CD4-positive, alpha-beta T cell treated with Interleukin-1 beta for 1 hour (primary cell): ENCODE measurements at places on chromosomes 5 and 9.
A peak's percentile ranks its signal among the peaks of the same experiment; 100 is the strongest.

DNA sequence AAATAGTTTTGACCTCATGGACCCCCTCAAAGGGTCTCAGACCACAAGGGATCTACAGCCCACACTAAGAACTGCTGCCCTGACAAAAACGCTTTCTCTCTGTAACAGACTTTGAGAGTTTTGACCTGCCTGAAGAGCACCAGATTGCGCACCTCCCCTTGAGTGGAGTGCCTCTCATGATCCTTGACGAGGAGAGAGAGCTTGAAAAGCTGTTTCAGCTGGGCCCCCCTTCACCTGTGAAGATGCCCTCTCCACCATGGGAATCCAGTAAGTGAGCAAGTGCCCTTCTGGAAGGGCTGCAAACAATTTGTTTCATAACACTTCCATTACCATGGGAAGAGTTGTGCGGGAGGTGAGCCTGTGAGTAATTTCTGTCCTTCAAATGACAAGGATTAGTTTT lies 6.0 kb downstream of the PTTG1 start:
- DNase-seq: no peak

GRCh38 chr9:134575103-134575900 lies 66.3 kb upstream of the COL5A1 start:
- no peak for DNase-seq

- DNase-seq: no peak
These were observed 263.6 kb upstream of the PCSK5 start for GRCh38 chr9:75626860-75627259.

- peak; percentile 9 for DNase-seq
These were observed 410.8 kb upstream of the MEF2C start for GRCh38 chr5:89293810-89294209.

GRCh38 chr9:114151426-114151956 lies 3.8 kb upstream of the COL27A1 start:
- DNase-seq: no peak

DNA sequence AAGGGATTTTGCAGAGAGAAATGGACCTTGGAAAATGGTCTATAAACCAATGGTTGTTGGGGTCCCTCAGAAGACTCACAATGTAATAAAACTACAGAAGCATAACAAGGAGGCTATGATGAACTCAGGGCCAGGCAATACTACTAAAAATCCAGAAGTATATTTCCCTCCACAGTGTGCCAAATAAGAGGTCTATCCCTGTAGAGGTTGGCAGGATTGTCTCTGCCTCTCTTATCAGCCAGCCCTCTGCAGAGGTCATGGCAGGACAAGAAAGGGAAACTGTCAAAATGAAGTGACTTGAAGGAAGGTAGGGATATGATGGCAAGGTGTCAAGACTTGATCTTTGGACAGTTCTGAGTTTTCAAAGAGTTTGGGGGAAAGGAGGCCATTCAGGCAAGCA lies 115.7 kb upstream of the NR5A1 start:
- DNase-seq: no peak

DNA sequence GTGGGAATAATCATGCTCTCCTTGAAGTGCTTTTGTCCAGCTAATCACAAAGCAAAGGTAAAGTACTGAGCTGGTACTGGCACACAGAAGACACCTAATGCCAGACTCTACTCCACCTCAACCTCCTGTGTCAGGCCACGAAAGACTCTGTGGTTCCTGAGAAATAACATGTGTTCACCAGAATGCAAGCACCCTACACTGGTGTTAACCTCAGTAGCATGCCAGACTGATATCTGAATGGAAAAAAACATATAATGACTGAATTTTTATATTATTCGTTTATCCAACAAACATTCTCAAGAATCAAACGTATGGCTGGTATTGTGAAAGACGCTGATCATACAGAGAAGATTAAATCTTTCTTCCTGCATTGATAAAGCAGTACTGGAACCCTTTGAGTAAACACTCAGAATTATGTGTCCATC lies 97.1 kb upstream of the IFNE start:
- peak; percentile 53 for DNase-seq

DNA sequence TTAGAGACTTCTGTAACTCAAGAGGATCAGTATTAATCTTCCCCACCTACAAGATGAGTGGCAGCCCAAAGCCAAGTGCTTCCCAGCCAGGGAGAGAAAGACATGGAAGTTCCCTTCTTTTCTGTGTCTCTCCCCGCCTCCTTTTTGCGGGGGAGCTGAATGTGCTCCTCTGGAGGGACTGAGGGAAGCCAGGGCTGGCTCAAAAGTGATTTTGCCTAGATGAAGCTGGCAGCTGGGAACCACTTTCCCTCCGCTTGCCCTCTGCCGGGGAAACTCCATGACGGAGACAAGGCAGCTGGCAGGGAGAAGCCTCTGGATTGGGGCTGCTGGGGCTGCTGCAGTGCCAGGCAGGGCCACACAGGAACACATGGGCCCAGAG lies 24.4 kb downstream of the EGR1 start:
- DNase-seq: no peak

DNA sequence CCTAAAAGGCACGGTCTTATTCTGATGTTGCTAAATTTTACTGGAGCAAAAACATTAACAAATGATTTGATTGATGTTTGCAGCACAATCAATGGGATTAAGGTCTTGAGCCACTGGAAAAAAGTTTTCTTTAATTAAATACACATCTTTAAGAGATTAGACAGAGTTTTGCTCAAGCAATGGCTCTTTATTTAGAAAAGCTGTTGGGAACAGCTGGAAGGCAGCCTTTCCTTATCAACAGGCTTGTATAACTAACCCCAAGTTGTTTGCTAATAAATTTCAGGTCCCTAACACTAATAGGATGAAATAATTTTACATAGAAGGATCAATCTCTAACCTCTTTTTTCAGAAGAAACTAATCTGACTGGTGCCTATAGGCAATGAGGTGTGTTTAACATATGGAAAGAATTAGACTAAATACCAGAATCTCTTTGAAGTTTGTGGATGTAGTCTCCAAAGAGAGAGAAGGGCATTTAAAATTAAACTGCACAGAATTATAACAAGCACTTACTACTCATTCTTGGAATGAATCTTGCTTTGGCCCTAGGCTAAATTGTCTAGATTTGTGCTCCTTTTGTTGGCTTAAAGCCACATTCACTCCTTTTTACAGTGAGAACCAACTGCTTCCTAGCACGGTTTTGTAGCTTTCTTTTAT lies 67.3 kb upstream of the TNFAIP8 start:
- no peak for DNase-seq
